ENCODE measurements at places on chromosomes 4 and X.

GRCh38 chrX:34638116-34638515 lies 19.0 kb downstream of the TMEM47 start:
- peak; percentile 65 for DNase-seq

DNA sequence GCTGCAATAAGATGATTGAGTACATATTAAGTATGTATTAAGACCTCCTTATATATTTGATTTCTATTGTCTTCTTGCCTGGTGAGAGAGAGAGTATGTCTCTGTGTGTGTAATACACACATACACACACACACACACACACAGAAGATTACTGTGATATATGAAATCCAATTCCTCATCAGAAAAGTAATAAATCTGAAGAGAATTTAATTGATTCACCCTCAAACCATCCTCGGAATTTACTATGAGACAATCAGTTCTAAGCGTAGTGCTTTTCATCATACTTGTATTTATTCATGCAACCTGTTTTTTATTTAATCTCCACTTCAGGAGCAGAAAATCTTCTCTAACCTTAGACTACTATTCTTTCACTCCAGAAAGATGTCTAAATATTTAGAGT lies 62.3 kb upstream of the TLL1 start:
- DNase-seq, result no peak

- no peak for DNase-seq
Observed at GRCh38 chr4:137039370-137039769, 492.9 kb downstream of the PCDH18 start.

GRCh38 chr4:14646831-14647230 lies 355.4 kb upstream of the CPEB2 start:
- no peak for DNase-seq

Measured in spinal cord (tissue), 10 donors.